ENCODE measurements at places on chromosomes 3 and 15. TPM values are rescaled to one million over a fixed set of nuclear protein-coding genes. Genes with fewer than 3 reads are reported as not detected.
A peak's percentile ranks its signal among the peaks of the same experiment; 100 is the strongest.

DNA sequence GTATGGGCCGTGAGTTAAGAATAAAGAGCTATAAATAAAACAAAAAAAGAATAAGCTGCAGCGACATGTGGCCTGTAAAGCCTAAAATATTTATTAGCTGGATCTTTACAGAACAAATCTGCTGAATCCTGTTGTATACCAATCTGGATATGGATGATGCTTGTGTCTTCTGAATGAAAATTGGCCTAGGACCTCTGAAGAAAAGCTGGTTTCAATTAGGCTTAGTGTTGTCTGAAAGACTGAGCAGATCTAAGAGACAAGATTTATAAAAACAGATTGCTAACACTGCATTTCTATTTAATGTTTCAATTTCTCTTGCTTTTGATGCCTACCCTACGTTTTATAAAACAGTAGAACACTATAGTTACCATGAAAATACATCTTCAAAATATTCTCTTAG, 57.9 kb downstream of the ST3GAL6 start:
- H3K27ac ChIP-seq: no peak overlapping the region
- H3K4me1 ChIP-seq: no peaks in the 10 kb centered on the region
- H3K36me3 ChIP-seq: no peaks in the 10 kb centered on the region
- no peak overlapping the region for H3K4me3 ChIP-seq
- no peak for DNase-seq

The PCLAF gene
- 25.3 TPM for polyA plus RNA-seq

GRCh38 chr15:44163370-44163769, 31.7 kb downstream of the FRMD5 start:
- no peak overlapping the region for H3K27ac ChIP-seq
- no peaks in the 10 kb centered on the region for H3K4me1 ChIP-seq
- no peak overlapping the region for H3K4me3 ChIP-seq
- no peak for DNase-seq

- DNase-seq: no peak
- H3K36me3 ChIP-seq: no peaks in the 10 kb centered on the region
- H3K4me3 ChIP-seq: no peak overlapping the region
- H3K27me3 ChIP-seq: no peaks in the 10 kb centered on the region
- no peaks in the 10 kb centered on the region for H3K4me1 ChIP-seq
Measured at GRCh38 chr15:27622371-27622770, 476.7 kb downstream of the OCA2 start.

GRCh38 chr3:55474213-55474632, 12.9 kb downstream of the WNT5A start:
- DNase-seq: no peak
- no peaks in the 10 kb centered on the region for H3K4me1 ChIP-seq
- no peaks in the 10 kb centered on the region for H3K27me3 ChIP-seq
- H3K27ac ChIP-seq: peak overlapping the region; percentile 70

Data from hepatocyte (in vitro differentiated cells).